Placental pericyte (primary cell): ENCODE measurements at places on chromosomes 11 and 22. TPM values are rescaled to one million over a fixed set of nuclear protein-coding genes. Genes with fewer than 3 reads are reported as not detected.

Gene SCN2B
- total RNA-seq, result not detected in 2 replicates

Gene SERPIND1
- 0.22 and 0.72 TPM in 2 replicates for total RNA-seq

Gene TRPC6
- total RNA-seq, result 0.66 and 1.3 TPM in 2 replicates

Gene MS4A14
- not detected in 2 replicates for total RNA-seq

Gene SNX32
- 0.44 TPM in 1 of 2 replicates, not detected in the other for total RNA-seq

Gene YPEL1
- 0.14 and 0.22 TPM in 2 replicates for total RNA-seq

Gene ACAT1
- total RNA-seq, result 39.2 and 44.0 TPM in 2 replicates

Gene FJX1
- 18.4 and 125 TPM in 2 replicates for total RNA-seq

Gene MS4A12
- total RNA-seq, result not detected in 2 replicates

Gene HSPB2
- not detected in 2 replicates for total RNA-seq

Gene NXPE4
- total RNA-seq, result not detected in 2 replicates

Gene MMP3
- total RNA-seq, result 56.5 and 1,280 TPM in 2 replicates

Gene KREMEN1
- 7.0 and 12.0 TPM in 2 replicates for total RNA-seq

Gene OR6A2
- 0.57 TPM in 1 of 2 replicates, not detected in the other for total RNA-seq

Gene MIAT
- 1.1 TPM in 2 replicates for total RNA-seq

Gene GRM5
- total RNA-seq, result under 0.01 TPM in 1 of 2 replicates, not detected in the other

Gene OR52A1
- total RNA-seq, result not detected in 2 replicates
